ENCODE measurements at places on chromosomes 2 and 18. TPM values are rescaled to one million over a fixed set of nuclear protein-coding genes. Genes with fewer than 3 reads are reported as not detected.

GRCh38 chr2:202135091-202135874, 62.2 kb downstream of the KIAA2012 start:
- DNase-seq: no peak

GRCh38 chr2:167406558-167406957, 518.3 kb downstream of the XIRP2 start:
- no peak for DNase-seq

- no peak for DNase-seq
Observed at GRCh38 chr2:122019724-122020123, 264.3 kb downstream of the TSN start.

GRCh38 chr18:515838-516237, 15.3 kb upstream of the COLEC12 start:
- no peak for DNase-seq

GRCh38 chr18:27109451-27109850, 75.7 kb downstream of the CHST9 start:
- DNase-seq: no peak

DNA sequence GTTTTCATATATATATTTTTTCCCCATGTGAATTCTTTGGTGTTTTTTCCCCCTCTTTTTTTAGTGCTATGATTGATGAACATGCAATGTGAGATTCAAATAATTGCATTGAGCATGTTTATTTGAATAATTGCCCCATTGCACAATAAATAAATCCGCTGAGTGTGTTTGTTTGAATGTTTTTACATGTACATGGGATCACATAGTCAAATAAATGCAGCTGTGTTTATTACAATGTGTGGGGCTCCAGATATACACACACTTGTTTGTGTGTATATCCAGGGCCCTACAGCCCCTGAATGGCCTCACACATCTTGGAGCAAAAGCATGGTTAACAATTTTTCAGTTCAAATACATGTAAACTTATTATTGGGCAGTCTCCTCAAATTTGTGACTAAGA, 134.5 kb downstream of the ZEB2 start:
- DNase-seq: no peak

GRCh38 chr18:8760984-8761383, 55.6 kb downstream of the MTCL1 start:
- DNase-seq: no peak

GRCh38 chr18:79926306-79926705, 25.1 kb downstream of the SLC66A2 start:
- DNase-seq: no peak

- DNase-seq: no peak
Observed at GRCh38 chr2:15243762-15244161, 317.4 kb downstream of the NBAS start.

GRCh38 chr2:162199913-162200312, 43.3 kb downstream of the FAP start:
- DNase-seq: no peak

- no peak for DNase-seq
Observed at GRCh38 chr18:61965311-61965710, 72.5 kb upstream of the RNF152 start.

- no peak for DNase-seq
Observed at GRCh38 chr18:5303636-5304035, 8.1 kb upstream of the ZBTB14 start.

DNA sequence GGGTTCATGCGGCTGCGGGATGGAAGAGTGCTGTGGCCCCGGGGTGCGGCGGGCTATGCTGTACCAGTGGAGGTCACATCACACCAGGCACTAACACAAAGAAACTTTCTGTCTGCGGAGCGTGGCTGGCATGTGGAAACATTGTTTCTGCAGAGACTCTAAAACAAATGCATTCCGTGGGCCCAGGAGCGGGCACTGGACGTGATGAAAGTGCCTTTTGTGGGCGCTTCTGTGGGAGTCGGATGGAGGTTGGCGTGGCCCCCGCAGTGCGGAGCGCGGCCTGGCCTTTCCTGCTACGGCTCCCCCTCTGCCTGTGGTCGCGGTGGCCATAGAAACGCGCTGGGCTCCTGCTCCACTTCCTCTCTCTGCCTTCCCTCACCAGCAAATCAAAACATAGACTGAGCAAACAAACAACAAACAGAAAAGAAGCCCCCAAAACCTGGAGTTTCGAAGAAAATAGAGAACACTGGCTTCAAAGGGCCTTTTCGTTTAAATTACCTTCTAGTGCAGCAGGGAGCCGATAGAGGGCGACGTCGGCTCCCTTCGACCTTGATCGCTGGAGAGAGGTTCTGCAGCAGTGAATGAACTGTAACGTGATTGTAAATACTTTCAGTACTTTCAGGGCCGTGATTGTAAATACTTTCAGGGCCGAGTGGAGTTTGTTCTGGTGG, 51.4 kb downstream of the KIF5C start:
- DNase-seq: no peak

DNA sequence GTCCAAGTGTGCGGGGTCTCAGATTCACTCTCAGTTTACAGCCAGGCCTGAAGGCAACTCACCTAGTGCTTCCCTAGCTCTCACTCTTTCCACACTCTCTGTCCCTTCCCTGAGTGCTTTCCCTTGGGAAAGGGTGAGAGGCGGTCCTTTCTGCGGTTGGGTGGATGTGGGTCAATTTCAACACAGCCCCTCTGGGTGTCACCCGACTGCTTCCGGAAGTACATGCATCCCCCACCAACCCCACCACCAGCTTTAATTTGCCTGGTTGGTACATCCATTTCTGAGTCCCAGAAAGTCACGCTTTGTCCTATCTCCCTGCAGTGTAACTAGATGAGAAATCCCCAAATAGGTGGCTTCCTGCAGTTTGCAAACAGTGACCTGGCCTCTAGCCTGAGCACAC, 307.3 kb upstream of the MEIS1 start:
- no peak for DNase-seq

DNA sequence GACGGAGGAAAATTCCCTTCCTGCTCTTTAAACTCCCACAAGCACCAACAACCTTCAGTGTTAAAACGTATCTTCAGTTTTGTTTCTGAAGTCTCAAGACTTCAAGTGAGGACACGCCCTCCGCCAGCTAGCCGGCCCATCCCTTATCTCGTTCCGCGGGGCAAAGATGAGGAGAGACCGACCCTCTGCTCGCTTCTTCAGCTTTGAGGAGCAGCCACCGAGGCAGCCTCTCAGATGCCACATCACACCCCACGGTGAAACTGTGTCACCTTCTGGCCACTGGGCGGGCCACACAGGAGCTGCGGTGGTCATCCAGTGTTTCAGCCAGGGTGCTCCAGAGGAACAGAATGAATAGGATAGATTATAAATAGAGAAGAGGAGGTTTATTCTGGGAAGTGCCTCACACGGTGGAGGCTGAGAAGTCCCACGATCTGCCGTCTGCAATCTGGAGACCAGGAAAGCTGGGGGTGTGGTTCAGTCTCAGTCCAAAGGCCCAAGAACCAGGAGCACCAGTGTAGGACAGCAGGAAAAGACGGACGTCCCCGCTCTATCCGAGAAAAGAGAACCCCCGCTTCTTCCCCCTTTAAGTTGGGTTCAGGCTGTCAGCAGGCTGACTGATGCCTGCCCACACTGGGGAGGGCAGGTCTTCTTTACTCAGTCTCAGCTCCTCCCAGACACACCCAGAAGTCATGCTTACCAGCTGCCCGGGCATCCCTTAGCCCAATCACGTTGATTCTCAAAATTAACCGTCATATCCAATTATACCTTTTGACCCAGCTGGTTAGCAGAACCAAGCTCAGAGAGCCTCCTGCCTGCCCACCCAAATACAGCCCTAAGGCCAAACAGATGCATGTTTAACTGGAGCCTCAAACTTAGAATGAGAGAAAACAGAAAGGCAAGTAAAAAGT, 399.7 kb upstream of the ID2 start:
- no peak for DNase-seq

GRCh38 chr2:204441316-204441715, 104.0 kb upstream of the PARD3B start:
- no peak for DNase-seq

HOXD11 gene
- total RNA-seq: 14.9 TPM

GAREM1 gene
- total RNA-seq: 9.5 TPM

CCDC74A gene
- 95.5 TPM for total RNA-seq

PROKR1 gene
- 0.40 TPM for total RNA-seq

LOXL3 gene
- total RNA-seq: 10.7 TPM

MBD2 gene
- 50.3 TPM for total RNA-seq

CFAP65 gene
- total RNA-seq: 4.4 TPM

REEP1 gene
- total RNA-seq: 224 TPM

EN1 gene
- total RNA-seq: 0.09 TPM

DSG1 gene
- 5.5 TPM for total RNA-seq
